ENCODE measurements at places on chromosomes 3 and 15.

GRCh38 chr3:49680493-49681231 lies 6.5 kb downstream of the APEH start:
- no peak for DNase-seq

GRCh38 chr3:163924600-163924999 lies 1153.7 kb downstream of the SI start:
- no peak for DNase-seq

DNA sequence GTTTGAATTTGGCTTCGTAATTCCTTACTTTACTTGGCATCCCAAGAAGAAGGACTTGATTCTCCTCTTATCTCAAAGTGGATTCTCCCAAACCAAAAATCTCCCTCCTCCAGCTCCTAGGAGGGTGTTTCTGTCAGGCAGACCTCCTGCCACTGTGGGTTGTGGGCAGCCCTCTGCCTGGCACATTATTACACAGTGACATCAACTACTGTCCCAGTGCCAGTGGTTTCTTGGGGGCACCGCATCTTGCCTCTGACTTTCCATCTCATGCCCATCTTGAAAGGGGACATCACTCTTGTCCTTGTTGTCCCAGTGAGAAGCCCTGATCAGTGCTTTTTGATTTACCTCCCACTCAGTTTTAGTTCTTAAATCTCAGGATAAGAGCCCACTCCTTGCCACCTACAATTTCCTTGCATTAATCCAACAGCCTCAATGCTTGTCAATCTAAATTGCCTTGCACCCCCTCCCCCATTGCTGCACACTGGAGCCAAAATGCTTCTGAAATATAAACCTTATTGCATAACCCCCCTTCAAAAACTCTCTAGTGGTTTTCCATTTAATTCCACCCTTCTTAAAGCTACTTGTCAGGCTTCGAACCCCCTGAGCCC lies 81.0 kb downstream of the TRAK1 start:
- no peak for DNase-seq

DNA sequence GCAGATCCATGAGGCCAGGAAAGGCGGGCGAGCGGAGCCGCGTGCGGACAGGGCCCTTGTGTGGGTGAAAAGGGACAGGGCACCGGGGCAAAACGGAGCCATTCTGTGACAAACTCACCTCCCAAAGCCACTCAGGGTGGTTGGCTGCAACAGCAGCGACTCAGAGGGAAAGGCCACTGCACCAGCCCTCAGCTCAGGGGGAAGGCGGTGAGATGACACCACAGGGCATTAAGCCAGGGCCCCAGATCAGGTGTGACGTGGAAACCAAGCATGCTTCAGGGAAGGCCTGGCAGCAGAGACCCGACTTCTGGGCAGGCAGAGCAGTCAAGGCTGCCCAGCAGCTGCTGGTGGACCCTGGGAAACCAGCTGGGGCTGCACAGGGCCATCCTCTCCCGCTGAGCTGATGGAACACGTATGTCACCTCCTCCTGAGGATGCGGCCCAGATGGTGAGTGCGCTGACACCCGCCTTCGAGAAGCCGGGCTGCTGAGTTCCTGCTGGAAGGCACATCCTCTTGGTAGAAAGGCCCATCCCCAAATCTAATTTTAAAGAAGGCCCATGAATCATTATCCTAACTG lies 82.3 kb downstream of the CHSY1 start:
- no peak for DNase-seq

DNA sequence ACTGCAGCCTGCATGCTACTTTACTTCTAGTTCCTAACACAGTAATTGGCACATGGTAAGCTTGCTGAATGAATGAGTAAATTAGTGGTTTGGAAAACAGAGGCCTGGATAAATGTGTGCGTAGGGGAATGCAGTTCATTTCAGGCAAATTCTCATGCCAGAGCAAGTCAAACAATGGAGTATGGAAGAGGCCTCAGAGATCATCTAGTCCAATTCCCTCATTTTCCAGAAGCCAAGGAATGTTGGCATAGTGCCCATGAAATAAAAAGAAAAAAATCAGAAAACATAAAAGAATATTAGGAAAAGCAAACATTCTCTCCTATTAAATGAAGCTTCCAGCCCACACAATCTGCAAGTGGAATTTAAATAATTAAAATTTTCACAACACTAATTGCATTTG lies 92.4 kb downstream of the MB21D2 start:
- DNase-seq = no peak

Measured in natural killer cell (primary cell).